Head of caudate nucleus (tissue), 42 donors: ENCODE measurements at places on chromosomes 2 and 18.

GRCh38 chr2:176121190-176122051 lies 1.1 kb upstream of the HOXD9 start:
- no peak for DNase-seq

DNA sequence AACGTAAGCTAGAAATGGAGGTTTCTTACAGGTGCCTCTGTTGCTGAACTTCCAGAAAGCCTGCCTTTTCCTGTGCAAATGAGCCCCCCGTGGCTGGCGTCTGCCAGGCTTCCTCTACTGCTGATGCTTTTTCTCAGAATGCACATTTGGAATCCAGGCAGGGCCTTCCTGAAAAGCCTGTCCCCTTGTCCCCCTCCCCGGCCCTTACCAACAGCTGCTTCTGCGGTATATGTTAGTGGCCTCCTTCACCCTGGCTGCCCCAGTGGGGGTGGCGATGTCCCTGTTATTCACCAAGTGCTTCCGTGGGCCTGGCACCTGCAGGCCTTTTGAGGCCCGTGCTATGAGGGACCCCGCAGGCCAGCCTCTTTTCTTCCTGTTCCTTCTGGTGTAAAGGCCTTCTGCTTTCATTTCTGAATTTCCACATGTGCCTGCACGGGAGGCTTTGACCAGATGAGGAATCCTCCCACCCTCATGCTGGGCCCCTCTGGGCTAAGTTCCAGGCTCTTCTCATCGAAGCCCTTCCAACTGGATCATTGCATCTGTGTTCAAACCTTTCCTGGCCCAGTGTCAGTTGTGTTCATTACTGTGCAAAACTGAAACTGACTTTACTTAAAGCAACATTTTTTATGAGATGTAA lies 10.4 kb downstream of the CNDP2 start:
- DNase-seq = no peak

DNA sequence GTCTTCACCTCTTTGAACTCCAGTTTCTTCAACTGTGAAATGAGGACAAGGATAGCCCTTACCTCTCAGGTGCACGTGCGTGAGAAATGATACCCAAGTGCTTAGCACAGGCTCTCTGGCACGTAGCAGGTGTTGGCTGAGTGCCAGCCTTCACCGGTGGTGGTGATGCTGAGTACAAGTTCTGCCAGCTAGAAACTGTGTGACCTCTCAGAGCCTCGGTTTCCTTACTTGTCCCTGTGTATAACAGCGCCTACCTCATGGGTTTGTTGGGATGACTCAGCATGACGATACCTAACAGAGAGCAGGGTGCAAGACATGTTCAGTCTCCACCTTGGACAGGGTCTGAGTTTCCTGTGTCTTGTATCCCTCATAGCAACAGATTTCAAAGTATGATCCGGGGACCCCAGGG lies 205.1 kb downstream of the TNS1 start:
- no peak for DNase-seq

- DNase-seq = no peak
Measured at GRCh38 chr2:64120008-64120407, 24.2 kb downstream of the PELI1 start.

DNA sequence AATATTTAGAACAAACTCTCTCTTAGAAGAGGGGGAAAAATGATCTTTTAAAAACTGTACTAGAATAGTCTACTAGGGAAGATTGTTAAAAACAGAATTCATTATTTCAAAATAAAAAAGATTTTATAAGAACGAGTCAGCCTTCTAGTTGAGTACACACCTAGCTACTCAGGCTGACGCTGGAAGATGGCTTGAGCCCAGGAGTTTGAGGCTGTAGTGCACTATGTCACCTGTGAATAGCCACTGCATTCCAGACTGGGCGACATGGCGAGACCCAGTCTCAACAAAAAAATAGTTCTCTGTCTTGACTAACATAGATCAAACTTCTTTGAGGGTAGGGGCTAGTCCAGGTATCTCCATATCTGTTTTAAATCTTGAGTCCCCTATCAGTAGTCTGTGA lies 33.9 kb downstream of the ERLEC1 start:
- no peak for DNase-seq

GRCh38 chr2:239638376-239638775 lies 237.6 kb upstream of the HDAC4 start:
- no peak for DNase-seq

- no peak for DNase-seq
Measured at GRCh38 chr18:8868276-8868675, 162.9 kb downstream of the MTCL1 start.

DNA sequence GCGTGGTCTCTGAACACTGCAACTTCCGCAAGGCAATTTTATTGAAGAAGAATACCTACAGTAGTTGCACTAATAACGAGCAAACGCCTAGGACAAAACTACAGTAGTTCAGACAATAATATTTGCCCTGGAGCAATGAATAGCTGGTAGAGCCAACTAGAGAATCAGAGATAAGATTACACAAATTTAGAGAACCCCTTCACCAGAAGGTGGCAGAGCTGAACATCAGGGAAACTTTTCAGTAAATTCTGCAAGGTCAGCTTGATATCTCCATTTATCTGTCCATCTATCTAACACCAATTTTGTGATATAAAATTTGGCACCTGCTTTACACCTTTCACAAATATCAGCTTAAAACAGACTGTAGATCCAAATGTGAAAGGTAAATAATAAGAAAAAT lies 43.8 kb downstream of the CDH19 start:
- DNase-seq = no peak

DNA sequence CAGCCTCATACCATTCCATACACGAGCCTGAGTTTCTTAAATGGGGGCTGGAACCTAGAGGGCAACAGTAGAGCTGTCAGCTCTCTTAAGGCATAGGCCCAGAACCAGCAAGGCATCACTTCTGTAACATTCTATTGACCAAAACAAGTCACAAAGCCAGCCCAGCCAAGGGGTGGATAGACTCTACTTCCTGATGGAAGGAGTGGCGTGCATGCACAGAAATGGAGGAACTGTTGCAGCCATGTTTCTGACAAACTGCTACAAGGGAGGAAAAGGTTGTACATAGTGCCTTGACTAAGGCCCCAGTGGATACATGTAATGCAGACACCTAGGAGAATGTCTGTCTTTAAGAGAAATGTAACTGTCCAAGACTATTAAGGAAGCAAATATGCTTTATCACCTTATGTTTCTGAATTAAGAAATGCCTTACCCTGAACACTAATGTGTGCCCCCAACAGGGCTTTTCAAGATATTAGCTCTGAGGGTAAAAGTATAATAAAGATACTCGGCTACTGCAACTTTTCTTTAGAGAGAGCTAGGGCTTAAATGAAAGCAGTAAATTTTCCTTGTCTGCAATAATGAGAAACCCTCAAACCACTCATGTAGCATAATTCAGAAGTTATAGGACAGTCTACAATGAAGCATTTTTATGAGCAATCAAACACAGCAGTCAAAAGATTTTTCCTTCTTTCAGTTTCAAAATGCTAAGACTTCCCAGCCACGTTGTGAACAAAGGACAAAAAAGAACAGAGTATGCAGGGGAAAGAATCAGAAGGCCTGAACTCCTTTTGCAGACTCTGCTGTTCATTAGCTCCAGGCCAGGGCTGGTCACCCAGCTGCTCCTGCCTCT lies 35.1 kb upstream of the CDC42EP3 start:
- DNase-seq = no peak

DNA sequence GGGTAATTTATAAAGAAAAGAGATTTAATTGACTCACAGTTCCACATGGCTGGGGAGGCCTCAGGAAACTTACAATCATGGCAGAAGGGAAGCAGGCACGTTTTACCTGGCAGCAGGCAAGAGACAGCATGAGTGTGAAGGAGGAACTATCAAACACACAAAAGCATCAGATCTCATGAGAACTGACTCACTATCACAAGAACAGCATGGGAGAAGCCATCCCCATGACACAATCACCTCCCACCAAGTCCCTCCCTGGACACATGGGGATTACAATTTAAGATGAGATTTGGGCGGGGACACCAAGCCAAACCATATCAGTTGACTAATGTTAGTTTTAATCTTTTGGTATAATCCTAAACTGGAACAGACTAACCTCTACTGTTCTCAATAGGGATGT lies 49.1 kb upstream of the CPO start:
- DNase-seq = no peak

DNA sequence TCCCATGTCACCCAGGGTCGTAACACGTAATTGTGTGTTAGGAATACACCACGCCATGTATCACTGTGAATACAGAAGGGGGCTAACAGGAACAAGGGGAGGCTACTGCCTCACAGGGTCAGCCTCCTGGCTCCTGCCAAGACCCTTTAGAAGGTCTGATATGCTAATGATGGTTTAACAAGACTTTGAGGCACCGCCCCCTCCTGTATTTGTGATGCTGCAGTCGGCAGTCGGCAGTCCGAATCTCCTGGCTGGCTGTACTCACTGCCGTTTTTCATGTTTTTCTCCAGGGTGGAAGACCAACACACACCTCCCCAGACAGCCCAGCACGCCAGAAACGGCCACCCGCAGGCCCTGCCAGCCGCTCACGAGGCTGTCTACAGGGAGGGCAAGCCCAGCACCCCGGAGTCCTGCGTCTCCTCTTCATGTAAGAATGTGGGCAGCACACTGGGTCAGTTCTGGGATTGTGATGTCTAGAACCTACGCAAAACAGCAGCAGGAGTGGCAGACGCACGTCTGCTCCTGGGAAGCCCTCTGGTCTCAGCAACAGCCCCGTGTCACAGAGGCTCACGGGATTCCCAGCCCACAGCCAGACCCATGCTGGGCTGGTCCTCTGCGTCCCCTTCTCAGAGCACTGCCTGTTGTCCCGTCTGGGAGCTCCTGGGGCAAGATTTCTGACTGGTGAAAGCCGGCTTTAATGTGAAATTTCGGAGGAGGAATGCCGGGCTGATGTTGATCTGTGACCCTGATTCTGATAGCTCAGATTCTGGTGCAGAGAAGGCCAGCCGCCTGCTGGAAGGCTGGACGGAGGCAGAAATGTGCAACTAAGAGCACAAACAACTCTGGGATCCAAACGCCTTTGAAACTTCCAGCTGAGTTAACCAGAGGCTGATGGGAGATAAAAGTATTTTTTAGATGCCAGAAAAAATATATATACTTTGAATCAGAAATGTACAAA lies 39.7 kb upstream of the B3GNT7 start:
- DNase-seq = no peak

DNA sequence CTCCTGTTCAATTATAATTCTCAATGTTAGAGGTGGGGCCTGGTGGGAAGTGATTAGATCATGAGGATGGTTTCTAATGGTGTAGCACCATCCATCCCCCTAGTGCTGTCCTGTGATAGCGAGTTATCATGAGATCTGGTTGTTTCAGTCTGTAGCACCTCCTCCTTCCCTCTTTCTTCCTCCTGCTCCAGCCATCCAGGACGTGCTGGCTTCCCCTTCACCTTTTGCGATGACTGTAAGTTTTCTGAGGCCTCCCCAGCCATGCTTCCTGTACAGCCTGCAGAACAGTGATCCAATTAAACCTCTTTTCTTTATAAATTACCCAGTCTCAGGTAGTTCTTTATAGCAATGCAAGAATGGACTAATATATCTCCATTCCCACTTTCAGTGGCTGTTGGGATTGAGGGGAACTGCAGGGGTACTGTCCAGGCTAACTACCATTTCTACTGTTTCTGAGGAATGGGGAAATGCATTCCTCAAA lies 19.2 kb downstream of the SPIRE1 start:
- no peak for DNase-seq

GRCh38 chr18:54210463-54210862 lies 14.0 kb downstream of the MBD2 start:
- DNase-seq = no peak

GRCh38 chr2:147492471-147492870 lies 352.4 kb upstream of the ACVR2A start:
- no peak for DNase-seq

DNA sequence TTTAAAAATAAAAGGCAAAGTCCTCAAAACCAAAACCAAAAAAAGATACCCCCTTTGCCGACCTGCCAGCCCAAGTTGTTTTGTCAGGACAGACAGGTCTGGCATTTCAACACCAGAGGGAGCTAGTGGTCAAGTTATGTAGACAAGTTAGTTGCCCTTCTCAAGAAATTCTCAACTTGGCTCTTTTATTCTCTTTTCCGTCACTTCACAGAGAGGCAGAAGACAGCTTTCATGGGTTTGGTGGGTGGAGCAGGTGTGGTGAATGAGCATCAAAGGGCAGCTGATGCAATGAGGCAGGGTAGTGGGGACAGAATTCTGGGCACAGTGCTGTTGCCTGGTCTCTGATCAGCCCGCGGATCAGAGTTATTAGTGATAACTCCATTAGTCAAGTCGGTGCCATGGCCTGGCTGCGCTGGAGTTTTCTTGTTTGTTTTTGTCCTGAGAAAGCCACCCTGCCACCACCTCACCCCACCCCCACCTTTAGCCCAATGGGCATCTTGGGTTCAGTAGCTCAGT lies 303.7 kb upstream of the EPAS1 start:
- peak; percentile 63 for DNase-seq

- DNase-seq = no peak
Measured at GRCh38 chr18:9683418-9684396, 24.4 kb upstream of the RAB31 start.

DNA sequence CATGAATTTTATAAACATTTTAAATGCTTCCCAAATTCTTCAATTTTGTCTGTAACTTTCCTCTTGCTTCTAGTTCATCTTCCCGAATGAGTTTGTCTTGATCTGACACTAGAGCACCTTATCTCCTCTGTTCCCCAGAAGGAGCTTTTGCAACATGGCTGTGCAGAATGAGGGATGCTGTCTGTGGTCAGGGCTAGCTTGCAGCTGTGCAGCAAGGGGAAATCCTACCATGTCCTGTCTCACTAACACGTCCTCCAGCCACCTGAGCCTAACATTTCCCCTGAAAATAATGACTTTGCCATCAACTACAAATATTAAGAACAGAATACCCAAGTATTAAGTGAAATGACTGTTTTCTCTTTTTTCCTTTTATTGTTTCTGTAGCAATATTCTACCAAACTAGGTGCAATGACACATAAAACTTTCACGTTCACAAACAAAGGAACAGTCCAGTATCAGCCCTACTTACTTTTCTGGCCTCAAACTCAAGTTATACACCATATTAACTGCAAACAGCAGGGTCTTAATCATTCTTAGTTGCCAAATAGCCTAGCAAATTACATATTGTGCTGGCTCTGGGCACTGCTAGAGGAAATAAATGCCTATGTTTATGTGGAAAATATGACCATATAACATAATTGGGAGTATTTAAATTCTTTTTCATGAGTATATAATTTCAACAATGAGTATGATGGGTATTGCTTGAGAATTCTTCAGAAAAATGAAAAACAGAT lies 423.3 kb downstream of the CMPK2 start:
- DNase-seq = no peak

- DNase-seq = no peak
Measured at GRCh38 chr2:183991968-183992367, 606.4 kb upstream of the ZNF804A start.

GRCh38 chr2:218648088-218648786 lies 11.2 kb downstream of the ZNF142 start:
- DNase-seq = peak; percentile 49

- peak; percentile 90 for DNase-seq
Measured at GRCh38 chr2:16756831-16757644, 91.4 kb upstream of the CYRIA start.
